Urothelium cell line (cell line): ENCODE measurements at places on chromosomes 13 and 19.

DNA sequence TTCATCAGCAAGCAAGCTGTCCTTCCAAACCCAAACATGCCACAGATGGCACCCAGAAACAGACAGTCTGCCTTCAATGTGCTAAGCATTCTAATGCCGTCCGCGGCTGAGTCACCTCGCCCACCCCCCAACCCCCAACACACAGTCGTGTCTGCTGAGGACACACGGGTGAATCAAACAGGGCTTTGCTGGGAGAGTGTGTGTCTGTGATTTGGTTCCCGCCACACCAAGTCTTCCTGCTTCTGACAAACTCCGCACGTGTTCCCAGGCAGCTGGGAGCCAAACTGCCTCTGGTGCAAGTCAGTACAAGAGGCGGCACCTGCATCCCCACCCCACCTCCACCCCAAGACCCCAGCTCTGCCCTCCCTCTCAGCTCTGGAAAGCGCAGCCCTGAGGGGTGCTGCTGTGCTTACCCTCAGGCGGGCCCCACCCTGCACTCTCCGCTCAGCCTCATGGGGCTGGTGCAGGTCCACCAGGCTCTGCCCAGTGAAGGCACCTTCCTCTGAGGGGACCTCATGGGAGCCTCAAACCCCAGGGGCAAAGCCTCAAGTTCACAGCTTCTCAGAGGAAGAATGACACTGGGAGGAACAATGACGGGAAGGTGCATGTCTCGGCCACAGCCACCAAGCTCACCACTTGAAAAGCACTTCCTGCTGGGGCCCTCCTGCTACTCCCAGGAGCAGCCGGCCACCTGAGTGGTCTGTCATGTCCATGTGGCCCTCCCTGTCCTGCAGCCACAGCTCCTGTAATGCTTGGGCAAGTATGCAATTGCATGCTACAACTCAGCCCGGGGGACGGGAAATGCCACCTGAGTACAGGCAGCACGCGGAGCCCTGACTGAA is 15.0 kb upstream of the SLC35E1 start:
- no peak for DNase-seq

GRCh38 chr19:27890696-27891095 is 1322.3 kb downstream of the UQCRFS1 start:
- peak; percentile 1 for DNase-seq

- DNase-seq = peak; percentile 68
Observed at GRCh38 chr19:51660975-51661600, 14.5 kb upstream of the SIGLEC14 start.

GRCh38 chr19:50553134-50553703 is 15.0 kb downstream of the LRRC4B start:
- no peak for DNase-seq

- DNase-seq = peak; percentile 0
Observed at GRCh38 chr13:88031980-88032559, 360.9 kb downstream of the SLITRK5 start.

DNA sequence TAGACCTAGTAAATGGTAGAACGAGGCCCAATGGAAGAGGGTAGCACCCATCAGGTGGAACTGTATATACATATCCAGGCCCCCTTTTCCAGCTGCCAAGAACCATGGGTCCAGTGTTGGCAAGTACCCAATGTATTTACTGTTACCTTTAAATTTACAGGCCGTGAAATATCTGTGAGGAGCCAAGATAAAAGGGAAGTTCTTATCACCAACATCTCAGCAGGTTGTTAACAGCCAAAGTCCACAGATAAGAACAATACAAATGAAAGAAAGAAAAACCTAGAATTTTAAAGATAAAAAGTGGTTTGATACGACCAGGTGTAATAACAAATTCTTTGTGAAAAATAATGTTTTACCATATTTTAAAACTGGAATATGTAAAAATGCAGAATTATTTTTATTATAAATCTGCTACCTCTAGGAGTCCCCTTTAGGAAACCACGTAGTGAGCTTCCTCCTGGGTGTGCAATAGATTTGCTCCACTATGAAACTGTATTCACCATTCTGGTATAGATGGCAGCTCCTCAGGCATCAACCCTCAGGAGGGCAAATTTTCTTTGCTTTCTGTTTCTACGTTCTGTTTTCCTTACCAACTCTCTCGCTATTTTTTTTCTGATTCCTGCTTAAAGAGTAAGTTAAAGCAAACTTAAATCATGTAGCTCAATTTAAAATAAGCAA is 292.2 kb upstream of the SLC10A2 start:
- DNase-seq = no peak

- DNase-seq = no peak
Observed at GRCh38 chr19:35155441-35155840, 906 bp downstream of the FXYD5 start.

DNA sequence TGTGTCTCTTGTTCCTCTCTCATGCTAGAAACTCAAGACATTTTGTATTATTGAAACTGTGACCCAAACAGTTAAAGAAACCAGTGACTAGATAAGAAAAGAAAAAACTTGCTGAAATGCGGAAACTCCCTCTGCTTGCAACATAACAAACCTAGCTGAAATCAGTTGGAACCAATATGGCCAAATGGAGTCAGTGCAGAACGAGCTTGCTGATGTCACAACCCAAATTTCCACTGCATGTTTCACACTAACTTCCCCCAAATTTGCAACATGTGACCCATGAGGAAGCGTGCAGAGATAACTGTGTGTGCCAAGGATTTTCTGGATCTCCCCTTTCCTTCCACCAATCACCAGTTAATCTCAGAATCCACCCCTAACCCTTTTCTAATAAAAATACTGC is 208.0 kb downstream of the DLEU7 start:
- DNase-seq = no peak

GRCh38 chr19:1580957-1581356 is 11.7 kb downstream of the MBD3 start:
- no peak for DNase-seq

GRCh38 chr19:8705742-8706141 is 7.1 kb upstream of the ACTL9 start:
- no peak for DNase-seq

- DNase-seq = no peak
Observed at GRCh38 chr19:30116984-30117555, 175.0 kb downstream of the URI1 start.

GRCh38 chr19:13764821-13765394 is 586 bp downstream of the MRI1 start:
- no peak for DNase-seq

DNA sequence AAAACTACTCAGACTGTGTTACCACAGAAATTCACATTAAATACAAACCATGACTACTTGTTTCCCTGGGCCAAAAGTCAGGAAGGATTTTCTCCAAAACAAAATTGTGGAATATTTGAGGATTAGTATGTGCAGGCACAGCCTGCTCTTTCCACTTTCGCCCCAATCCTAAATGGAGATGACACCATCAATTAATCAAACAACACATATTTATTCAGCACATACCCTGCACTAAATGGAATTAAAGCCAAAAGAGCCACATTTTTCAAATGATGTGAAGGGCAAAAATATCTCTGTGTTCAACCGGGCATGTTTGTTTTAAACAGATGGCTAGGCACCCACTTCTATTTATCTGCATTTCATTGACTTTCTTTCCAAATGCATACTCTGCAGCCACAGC is 523.1 kb downstream of the DCT start:
- no peak for DNase-seq

GRCh38 chr13:113021811-113022210 is 52.8 kb downstream of the MCF2L start:
- DNase-seq = no peak

GRCh38 chr19:51372649-51373504 is at the start of gene NKG7:
TSS of gene NKG7 (minus strand) at chr19:51372654. CDS start at chr19:51372535, 119 bp downstream.
- DNase-seq = no peak

- no peak for DNase-seq
Observed at GRCh38 chr19:32350471-32350865, 5.1 kb downstream of the ZNF507 start.

- no peak for DNase-seq
Observed at GRCh38 chr19:13870873-13871272, 6.1 kb upstream of the NANOS3 start.

- DNase-seq = peak; percentile 83
Observed at GRCh38 chr19:34345947-34346351, 19.0 kb upstream of the GPI start.

DNA sequence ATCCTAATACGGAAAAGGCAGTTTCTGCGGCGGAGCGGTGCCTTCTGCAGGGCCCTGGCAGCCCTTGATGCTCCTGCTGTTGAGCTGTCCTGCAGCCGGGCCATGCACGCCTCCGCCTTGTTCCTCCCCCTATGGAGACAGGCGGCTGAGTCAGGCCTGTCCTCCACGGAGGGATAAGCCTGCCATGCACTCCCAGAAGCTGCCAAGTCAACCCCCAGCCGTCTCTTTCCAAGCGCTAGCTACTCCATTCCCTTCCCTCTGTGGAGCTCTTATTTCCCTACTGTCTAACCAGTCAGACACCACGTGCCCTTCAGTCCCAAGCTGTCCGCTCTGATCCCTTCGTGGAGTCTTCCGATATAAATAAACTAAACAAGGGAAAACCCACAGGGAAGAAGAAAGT is 197.0 kb downstream of the COL4A1 start:
- DNase-seq = peak; percentile 70

- no peak for DNase-seq
Observed at GRCh38 chr13:32553720-32554119, 15.1 kb upstream of the N4BP2L2 start.

DNA sequence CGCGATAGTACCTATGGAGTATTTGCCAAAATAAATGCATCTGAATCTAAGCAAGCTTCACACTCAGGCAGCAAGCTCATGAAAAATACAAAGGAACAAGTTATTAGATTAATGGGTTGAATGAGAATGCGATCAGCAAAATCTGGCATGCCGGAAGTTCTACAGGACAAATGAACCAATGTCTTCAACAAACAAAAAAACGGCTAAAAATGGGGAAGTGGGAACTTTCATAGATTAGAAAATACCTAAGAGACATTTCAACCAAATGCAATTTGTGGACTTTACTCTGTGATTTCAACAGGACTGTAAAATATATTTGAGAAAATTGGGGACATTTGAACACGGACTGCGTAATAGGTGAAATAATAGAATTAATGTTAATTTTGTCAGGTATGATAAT is 22.4 kb upstream of the RNASEH2B start:
- DNase-seq = no peak

- DNase-seq = no peak
Observed at GRCh38 chr19:14218620-14219330, 12.8 kb upstream of the ADGRL1 start.

DNA sequence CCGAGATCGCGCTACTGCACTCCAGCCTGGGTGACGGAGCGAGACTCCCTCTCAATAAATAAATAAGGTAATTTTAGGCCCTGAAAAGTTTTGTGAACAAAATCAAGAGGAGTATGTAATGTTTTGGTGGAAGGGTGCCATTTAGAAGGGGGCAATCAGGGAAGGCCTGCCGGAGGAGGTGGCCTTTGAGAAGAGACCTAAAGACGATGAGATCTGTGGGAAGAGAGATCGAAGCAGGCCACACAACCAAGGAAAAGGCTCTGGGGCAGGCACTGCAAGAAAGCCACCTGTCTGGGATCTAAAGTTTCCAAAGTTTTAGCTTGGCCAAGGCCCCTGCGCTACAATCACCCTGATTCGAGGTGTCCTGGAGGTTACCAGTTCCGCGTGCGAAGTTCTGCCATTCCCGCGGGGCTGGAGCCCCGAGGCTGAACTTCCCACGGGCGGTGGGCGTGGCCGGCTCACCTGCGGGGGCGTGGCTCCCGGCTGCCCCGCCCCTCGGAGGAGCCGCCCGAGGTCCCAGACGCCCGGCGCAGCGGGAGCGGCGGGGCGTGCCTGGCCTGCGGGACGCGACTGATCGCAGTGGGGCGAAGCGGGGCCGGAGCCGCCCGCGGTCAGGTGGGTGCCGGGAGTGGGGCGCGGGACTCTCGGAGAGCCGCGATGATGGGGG is at the start of gene KLC3:
Gene KLC3 (plus strand): TSS at position 519 of the 667 bp plus-strand sequence. CDS start 4,792 bp downstream, outside the sequence.
- peak; percentile 81 for DNase-seq

DNA sequence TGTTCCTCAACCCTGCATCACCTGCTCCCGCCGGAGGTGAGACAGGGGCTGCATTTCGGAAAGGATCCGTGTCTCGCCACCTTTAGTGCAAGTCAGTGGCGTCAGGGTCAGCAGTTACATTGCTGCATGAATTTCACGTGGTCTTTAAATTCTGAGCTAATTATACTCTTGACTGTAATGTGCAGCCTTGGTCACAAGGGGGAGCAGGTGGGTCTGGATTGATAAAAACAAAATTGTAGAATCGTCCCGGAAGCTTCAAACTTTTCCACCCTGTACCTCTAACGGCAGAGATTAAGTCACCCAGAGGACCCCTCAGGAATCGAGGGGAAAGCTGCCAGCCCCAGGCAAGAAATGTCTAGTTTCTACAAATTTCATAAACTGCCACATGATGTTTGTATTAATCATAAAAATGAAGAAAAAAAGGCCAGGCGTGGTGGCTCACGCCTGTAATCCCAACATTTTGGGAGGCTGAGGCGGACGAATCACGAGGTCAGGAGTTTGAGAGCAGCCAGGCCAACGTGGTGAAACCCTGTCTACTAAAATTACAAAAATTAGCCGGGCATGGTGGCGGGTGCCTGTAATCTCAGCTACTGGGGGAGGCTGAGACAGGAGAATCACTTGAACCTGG is 20.2 kb downstream of the BBC3 start:
- peak; percentile 62 for DNase-seq

DNA sequence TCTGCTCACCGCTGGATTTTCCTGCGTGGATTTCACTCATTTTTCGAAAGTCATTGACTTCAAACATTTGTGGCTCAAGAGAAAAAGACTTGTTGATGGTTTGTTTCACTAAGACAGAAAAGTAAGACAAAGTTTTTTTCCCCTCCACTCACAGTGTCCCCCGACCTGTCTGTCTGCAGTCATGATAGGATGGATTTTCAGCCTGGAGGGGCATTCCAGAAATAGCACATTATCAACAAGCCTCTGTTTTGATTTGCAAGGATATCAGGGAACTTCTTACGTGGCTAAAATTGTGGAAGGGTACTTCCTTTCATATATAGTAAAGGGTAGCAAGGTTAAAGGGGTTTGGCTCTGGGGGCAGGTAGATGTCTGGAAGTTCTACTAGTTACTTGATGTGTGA is 11.8 kb downstream of the SOX21 start:
- DNase-seq = no peak

GRCh38 chr19:11418094-11418548 is 993 bp downstream of the RGL3 start:
- no peak for DNase-seq
